ENCODE measurements at places on chromosomes 3 and 15. TPM values are rescaled to one million over a fixed set of nuclear protein-coding genes. Genes with fewer than 3 reads are reported as not detected.

C2CD4A gene
- 0.04 TPM for total RNA-seq

ZBTB20 gene
- total RNA-seq, result 7.7 TPM

SH2D7 gene
- total RNA-seq, result 0.36 TPM

ZMYND10 gene
- total RNA-seq, result 0.99 TPM

IFRD2 gene
- 85.3 TPM for total RNA-seq

LYZL4 gene
- not detected for total RNA-seq

AHSG gene
- not detected for total RNA-seq

DNA sequence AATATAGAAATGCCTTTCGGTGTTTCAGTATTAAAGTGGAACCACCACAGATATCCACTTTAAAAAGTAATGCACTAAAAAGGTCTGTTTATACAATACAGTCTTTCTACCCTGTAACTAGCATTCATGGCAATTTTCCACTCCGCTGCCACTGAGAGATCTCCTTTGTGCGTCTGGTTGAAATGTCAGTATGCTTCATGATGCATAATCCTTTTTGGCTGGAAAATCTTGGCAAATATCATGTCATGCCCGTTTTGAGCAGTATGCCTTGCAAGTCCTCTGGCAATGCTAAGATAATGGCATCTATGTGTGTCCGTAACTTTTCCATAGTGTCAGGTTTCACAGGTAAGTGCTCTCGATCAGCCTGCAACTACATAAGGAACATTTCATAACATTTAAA, 30.8 kb upstream of the ARF4 start:
- no peak overlapping the region for H3K4me3 ChIP-seq
- DNase-seq, result no peak
- H3K36me3 ChIP-seq, result peaks cover 16% of the 10 kb centered on the region
- no peaks in the 10 kb centered on the region for H3K27me3 ChIP-seq

DNA sequence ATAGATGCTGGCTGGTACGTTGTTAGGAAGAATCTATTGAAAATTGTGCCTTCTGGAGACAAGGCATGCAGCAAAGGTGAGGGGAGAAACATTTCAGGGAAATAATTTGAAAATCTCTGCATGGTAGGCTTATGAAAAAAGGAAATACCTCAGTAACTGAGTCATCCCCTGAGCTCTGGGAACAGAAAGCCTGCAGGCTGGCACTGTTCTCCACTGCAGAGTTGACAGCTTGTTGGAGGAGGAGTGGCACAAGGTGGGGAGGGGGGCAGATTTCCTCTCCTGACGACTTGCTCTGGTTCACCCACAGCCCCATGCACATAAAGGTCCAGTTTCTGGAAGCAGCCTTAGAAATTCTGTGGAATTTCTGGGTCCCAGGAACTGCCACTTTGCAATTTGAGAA, 179.4 kb downstream of the ABHD5 start:
- no peak overlapping the region for H3K27ac ChIP-seq
- peak; percentile 2 for DNase-seq
- H3K4me3 ChIP-seq, result no peak overlapping the region
- H3K27me3 ChIP-seq, result no peaks in the 10 kb centered on the region
- no peaks in the 10 kb centered on the region for H3K4me1 ChIP-seq

GRCh38 chr3:187041362-187042307, 97.7 kb downstream of the RPL39L start:
- H3K4me3 ChIP-seq, result no peak overlapping the region
- H3K27ac ChIP-seq, result no peak overlapping the region
- H3K4me1 ChIP-seq, result no peaks in the 10 kb centered on the region
- H3K36me3 ChIP-seq, result no peaks in the 10 kb centered on the region
- no peaks in the 10 kb centered on the region for H3K27me3 ChIP-seq

GRCh38 chr3:128435058-128435457, 31.6 kb downstream of the DNAJB8 start:
- H3K36me3 ChIP-seq, result no peaks in the 10 kb centered on the region
- no peak overlapping the region for H3K27ac ChIP-seq
- peak; percentile 26 for DNase-seq

DNA sequence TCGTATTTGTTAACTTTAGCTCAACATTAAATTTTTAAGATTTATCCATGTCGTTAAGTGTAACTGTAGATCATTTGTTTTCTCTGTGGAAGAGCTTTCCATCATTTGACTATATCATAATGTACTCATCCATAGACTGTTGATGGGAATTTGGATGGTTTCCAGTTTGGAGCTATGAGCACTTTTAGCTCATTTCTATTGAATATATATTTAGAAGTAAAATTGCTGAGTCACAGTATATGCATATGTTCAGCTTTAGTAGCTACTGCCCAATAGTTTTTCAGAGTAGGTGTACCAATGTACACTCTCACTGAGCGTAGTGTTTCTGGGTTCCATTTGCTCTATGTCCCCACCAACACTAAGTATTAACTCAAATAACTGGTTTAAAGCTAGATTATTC, 263.0 kb downstream of the ULK4 start:
- no peaks in the 10 kb centered on the region for H3K4me1 ChIP-seq
- no peak overlapping the region for H3K4me3 ChIP-seq
- H3K27me3 ChIP-seq, result no peaks in the 10 kb centered on the region
- DNase-seq, result no peak

GRCh38 chr3:106473576-106474475, 605.0 kb upstream of the CBLB start:
- DNase-seq, result no peak
- H3K36me3 ChIP-seq, result no peaks in the 10 kb centered on the region
- no peak overlapping the region for H3K27ac ChIP-seq
- no peaks in the 10 kb centered on the region for H3K4me1 ChIP-seq
- no peaks in the 10 kb centered on the region for H3K27me3 ChIP-seq

DNA sequence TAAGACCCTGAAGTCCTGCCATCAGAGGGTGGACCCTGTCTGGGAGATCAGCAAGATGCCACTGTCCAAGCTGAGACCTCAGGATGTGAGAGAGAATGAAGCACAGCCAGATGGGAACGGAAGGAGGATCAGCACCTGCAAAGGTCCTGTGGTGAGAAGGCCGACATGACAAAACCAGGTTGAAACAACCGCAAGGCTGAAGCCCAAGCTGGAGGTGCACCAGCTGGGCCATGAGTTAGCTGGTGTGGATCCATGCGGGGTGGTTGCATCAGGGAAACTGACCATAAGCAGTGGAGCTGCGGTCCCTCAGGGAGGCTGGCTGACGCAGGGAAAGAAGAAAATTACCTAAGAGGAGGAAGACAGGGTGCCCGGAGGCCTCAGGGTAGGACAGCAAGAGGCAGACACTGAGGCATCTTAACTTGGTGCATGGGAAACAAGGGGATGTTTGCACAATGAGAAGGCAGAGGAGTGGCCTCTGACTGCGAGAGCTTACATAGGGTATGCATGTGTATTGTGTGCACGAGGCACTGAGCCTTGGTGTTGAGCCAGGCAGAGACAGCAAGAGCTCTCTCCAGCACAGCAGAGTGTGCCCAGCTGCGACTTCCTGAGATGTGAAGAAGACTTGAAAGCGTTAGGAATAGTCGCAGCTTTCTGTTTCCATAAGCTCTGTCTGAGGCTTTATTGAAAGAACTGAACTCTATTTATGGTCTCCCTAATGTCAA, 497.7 kb downstream of the OCA2 start:
- no peaks in the 10 kb centered on the region for H3K27me3 ChIP-seq
- DNase-seq, result no peak
- no peak overlapping the region for H3K4me3 ChIP-seq
- no peaks in the 10 kb centered on the region for H3K36me3 ChIP-seq
- H3K4me1 ChIP-seq, result no peaks in the 10 kb centered on the region

DNA sequence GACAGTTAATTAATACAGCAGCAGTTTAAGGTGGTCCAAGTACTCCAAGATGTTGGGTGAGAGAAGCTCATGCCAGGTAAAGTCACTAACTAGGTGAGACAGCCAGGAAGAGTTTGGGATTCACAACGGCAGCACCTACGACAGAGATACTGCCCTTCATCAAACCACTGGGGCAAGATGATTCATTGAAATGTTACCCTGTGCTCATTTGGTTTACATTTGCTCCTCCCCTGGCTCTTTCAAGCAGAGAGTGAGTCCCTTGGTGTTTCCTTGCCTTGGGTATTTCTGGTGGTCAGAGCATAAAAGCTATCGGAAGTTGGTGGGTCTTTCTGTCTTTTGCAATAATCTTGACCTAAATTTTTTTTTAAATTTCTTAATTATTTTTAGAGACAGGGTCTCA, 19.9 kb upstream of the PDE8A start:
- H3K36me3 ChIP-seq, result no peaks in the 10 kb centered on the region
- H3K27me3 ChIP-seq, result no peaks in the 10 kb centered on the region
- no peaks in the 10 kb centered on the region for H3K4me1 ChIP-seq
- no peak for DNase-seq
- H3K4me3 ChIP-seq, result no peak overlapping the region
- H3K27ac ChIP-seq, result no peak overlapping the region

DNA sequence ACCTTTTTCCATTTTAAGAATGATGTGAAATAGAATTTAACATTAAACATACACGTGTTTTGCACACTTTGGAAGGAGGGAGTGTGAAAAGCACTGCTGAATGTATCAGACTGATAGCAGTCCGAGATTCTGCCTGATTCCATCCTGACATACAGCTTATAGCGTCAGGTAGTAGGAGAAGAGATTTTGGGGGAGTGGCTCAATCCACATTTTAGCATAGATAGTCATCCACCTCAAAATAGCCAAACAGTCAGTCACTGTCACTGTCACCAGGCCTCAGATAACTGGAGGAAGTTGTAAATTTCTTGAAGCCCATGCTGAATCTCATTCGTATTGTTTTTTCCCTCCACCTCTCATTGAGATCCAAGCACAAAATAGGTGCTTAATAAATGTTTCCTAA, 35.4 kb upstream of the ARHGEF26 start:
- no peak overlapping the region for H3K4me3 ChIP-seq
- no peak overlapping the region for H3K27ac ChIP-seq
- no peaks in the 10 kb centered on the region for H3K36me3 ChIP-seq
- no peaks in the 10 kb centered on the region for H3K27me3 ChIP-seq
- no peak for DNase-seq
- H3K4me1 ChIP-seq, result no peaks in the 10 kb centered on the region

DNA sequence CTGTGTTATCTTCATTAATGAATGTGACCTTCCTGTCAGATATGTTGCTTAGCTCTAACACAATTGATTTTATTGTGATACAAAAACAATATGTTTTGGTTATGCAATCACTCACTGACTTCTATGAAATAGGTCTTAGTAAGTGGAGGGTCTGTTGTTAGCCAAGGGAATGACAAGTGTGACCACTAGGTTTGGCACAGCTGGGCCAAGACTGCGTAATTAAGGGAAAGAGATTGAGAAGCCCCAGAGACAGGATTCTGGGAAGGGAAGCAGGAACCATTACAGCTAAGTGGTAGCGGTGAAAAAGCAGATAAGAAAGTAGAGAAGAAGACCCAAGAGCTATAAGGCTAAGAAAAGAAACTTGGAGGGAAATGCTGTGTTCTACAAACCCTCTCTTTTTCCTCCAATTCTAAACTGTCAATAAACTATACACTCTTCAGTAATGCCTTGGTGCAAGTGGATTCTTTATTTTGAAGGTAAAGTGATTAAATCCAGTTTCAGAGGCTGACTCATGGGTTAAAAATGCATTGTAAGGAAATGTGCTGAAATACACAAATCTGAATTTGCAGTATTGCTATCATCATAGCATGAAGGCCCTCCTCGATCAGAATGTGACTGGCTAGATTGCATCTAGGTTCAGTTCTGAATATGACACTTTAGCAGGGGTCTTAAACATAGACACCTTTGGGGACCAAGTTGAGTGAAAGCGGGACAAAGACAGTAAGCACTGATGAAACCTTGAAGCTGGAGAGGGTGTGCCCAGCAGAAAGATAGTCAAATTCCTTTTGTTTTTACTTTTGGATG, 26.1 kb downstream of the KCNMB2 start:
- no peaks in the 10 kb centered on the region for H3K36me3 ChIP-seq
- H3K4me3 ChIP-seq, result no peak overlapping the region
- no peaks in the 10 kb centered on the region for H3K27me3 ChIP-seq

DNA sequence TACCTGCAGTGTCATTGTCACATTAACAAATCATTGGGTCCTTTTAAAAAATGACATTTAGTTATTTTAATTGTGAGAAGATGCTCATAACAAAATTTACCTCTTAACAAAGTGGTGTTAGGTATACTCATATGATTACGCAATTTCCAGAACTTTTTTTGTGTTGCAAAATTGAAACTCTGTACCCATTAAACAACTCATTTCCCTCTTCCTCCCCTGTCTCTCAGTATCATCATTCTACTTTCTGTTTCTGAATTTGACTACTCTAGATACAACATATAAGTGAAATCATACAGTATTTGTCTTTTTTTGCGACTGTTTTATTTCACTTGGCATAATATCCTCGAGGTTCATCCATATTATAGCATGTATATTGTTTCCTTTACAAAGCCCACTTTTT, 58.7 kb upstream of the CHST2 start:
- DNase-seq, result no peak
- peaks cover 33% of the 10 kb centered on the region for H3K36me3 ChIP-seq
- H3K27ac ChIP-seq, result no peak overlapping the region
- no peaks in the 10 kb centered on the region for H3K4me1 ChIP-seq
- H3K4me3 ChIP-seq, result no peak overlapping the region

GRCh38 chr3:101549473-101549872, 12.2 kb upstream of the TRMT10C start:
- no peaks in the 10 kb centered on the region for H3K36me3 ChIP-seq
- H3K4me3 ChIP-seq, result no peak overlapping the region
- no peaks in the 10 kb centered on the region for H3K27me3 ChIP-seq
- no peaks in the 10 kb centered on the region for H3K4me1 ChIP-seq

- no peak overlapping the region for H3K4me3 ChIP-seq
- H3K27ac ChIP-seq, result no peak overlapping the region
- H3K36me3 ChIP-seq, result no peaks in the 10 kb centered on the region
- H3K27me3 ChIP-seq, result no peaks in the 10 kb centered on the region
- H3K4me1 ChIP-seq, result no peaks in the 10 kb centered on the region
Observed at GRCh38 chr3:134918441-134918840, 123.4 kb downstream of the EPHB1 start.

DNA sequence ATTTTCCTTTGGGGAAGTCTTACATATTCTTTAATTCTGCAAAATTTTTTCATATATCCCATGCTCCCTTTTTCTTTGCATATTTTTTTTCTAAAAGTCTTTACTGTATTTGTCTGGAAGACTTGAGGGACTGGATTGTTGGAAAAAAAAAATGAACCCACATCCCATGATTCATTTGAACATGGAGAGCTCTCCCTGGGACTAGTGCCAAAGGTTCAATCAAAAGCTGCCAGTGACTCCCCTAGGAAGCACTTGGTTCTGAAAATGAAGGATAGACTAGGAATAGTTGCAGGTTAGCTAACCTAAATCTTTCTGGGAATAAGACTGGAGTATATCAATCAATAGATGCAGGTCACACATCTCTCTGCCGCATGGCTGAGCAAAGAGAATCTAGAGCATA, 16.4 kb upstream of the BNC1 start:
- no peaks in the 10 kb centered on the region for H3K36me3 ChIP-seq
- no peaks in the 10 kb centered on the region for H3K27me3 ChIP-seq
- H3K4me1 ChIP-seq, result no peaks in the 10 kb centered on the region
- no peak for DNase-seq

DNA sequence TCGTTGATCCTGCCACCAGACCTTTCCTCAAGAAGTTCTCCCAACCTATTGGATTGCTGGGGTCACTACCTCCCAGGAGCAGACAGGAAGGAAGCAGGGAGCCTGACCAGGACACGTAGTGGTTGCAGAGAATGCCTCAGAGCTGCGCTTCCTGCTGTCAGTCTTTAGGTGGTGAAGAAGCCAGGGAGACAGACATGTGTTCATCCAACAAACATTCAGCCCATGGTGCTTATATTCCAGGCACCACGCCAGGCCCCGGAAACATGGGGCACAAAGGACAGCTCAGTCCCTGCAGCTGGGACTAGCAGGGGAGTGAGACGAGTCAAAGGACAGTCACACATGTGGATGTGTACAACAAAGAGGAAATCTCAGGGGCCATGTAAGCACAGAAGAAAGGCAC, 26.0 kb upstream of the CORO2B start:
- peaks cover 4% of the 10 kb centered on the region for H3K27me3 ChIP-seq
- no peak overlapping the region for H3K4me3 ChIP-seq
- no peaks in the 10 kb centered on the region for H3K4me1 ChIP-seq
- no peak overlapping the region for H3K27ac ChIP-seq

Data from SJCRH30 (cell line).